ENCODE measurements at places on chromosomes 13 and 19. TPM values are rescaled to one million over a fixed set of nuclear protein-coding genes. Genes with fewer than 3 reads are reported as not detected.

DNA sequence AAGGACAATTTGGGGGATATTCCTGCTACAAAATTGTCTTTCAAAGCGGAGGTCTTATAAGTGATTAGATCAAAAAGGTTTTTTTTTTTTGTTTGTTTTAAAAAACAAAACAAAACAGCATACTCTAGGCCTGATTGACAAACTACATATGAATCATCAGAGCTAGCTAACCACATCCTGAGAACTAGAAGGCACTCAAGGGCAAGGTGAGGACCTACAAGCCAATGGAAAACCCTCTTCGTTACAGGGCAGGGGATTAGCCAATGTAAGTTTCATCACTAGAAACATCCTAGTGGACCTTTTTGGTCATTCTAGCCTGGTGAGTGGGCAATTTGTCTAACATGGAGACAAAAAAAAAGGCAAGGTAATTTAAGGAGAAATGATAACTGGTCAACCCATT, 428.6 kb downstream of the RFC3 start:
- no peaks in the 10 kb centered on the region for H3K4me1 ChIP-seq
- no peak for DNase-seq
- H3K27me3 ChIP-seq: no peaks in the 10 kb centered on the region
- no peak overlapping the region for H3K4me3 ChIP-seq
- H3K36me3 ChIP-seq: no peaks in the 10 kb centered on the region

GRCh38 chr19:49665036-49665350, 664 bp downstream of the IRF3 start:
- H3K4me1 ChIP-seq: peaks cover 26% of the 10 kb centered on the region
- H3K36me3 ChIP-seq: peaks cover 19% of the 10 kb centered on the region
- DNase-seq: no peak
- no peaks in the 10 kb centered on the region for H3K27me3 ChIP-seq

DNA sequence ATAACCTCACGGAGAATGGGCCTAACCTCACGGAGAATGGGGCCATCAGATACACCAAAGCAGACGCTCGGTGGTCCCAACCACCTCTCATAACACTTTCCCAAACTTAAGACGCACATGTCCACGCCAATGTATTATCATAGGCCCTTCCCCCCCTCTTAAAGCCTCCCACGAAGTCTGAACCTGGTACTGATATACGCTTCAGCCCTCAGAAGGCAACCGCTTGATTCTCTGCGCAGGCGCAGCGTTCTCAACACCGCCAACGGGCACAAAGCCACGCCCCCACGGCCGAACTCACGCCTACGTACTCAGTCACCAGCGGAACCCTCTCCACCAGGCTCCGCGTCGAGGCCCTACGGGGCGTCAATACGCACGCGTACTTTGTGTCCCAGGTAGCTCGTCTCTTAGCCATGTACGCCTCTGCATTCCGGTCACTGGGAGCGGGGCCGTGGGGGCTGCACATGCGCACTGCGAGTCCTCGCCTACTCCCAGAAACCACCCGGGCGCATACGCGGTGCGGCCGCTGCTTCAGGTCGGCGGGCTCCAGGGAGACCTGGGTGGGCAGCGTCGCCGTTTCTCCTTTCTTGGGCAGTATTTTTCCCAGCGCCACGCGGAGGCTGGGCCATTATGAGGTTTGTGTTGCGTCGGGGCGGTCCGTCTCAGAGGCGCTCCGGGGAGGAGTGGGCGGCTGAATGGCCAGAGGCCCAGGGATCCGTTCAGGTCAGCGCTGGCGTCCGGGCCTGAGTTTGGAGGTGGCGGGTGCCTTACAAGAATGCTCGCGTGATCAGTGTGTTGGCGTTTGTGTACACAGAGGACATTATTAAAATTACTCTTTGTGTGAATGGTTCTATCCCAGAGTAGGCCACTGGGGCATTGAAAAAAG, 25.3 kb downstream of the ZNF582 start:
- peaks cover 29% of the 10 kb centered on the region for H3K36me3 ChIP-seq
- H3K27ac ChIP-seq: peak overlapping the region; percentile 92
- peak overlapping the region; percentile 70 for H3K4me3 ChIP-seq
- H3K27me3 ChIP-seq: no peaks in the 10 kb centered on the region
- peaks cover 10% of the 10 kb centered on the region for H3K4me1 ChIP-seq

DNA sequence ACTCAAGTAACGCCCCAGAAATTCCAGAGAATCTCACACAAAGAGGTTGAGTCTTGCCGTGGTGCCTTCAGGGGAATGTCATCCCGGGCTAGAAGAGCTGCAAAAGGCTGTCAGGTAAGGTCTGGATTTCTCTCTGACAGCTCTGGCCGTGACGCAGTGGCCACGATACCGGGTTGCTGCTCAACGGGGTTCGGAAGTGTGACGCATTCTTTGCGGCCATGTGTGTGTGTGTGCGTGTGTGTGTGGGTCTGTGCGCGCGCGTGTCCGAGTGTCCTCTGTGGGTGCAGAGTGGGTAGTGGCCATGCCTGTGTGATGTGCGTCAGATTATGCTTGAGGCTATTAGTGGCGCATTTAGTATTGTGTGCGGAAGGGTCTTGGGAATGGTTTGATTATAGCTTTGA, 306 bp downstream of the ZNF540 start:
- peak overlapping the region; percentile 90 for H3K27ac ChIP-seq
- H3K4me3 ChIP-seq: peak overlapping the region; percentile 72
- H3K4me1 ChIP-seq: peaks cover 16% of the 10 kb centered on the region
- H3K36me3 ChIP-seq: no peaks in the 10 kb centered on the region
- H3K27me3 ChIP-seq: no peaks in the 10 kb centered on the region

GRCh38 chr19:5623397-5624017, 624 bp downstream of the SAFB start:
- peaks cover 54% of the 10 kb centered on the region for H3K36me3 ChIP-seq
- H3K4me3 ChIP-seq: peak overlapping the region; percentile 78
- no peak for DNase-seq
- peak overlapping the region; percentile 99 for H3K27ac ChIP-seq

- no peaks in the 10 kb centered on the region for H3K4me1 ChIP-seq
- no peaks in the 10 kb centered on the region for H3K36me3 ChIP-seq
- DNase-seq: no peak
- H3K27me3 ChIP-seq: peaks cover 3% of the 10 kb centered on the region
Measured at GRCh38 chr13:99916366-99917103, 55.0 kb downstream of the ZIC5 start.

Gene SLITRK1
- not detected for total RNA-seq

Gene PGLYRP2
- not detected for total RNA-seq

Gene CDC34
- total RNA-seq: 74.9 TPM

Gene ASPDH
- total RNA-seq: not detected

Gene FCHO1
- total RNA-seq: 5.2 TPM

Gene ZNF439
- total RNA-seq: 5.4 TPM

All from sigmoid colon (tissue), 7 donors.